ENCODE measurements at places on chromosomes 3 and 15. TPM values are rescaled to one million over a fixed set of nuclear protein-coding genes. Genes with fewer than 3 reads are reported as not detected.

- no peak overlapping the region for H3K4me3 ChIP-seq
- H3K27ac ChIP-seq: no peak overlapping the region
- H3K36me3 ChIP-seq: no peaks in the 10 kb centered on the region
- H3K4me1 ChIP-seq: no peaks in the 10 kb centered on the region
- H3K27me3 ChIP-seq: no peaks in the 10 kb centered on the region
- DNase-seq: no peak
Measured at GRCh38 chr3:135792174-135792573, 173.4 kb upstream of the PPP2R3A start.

DNA sequence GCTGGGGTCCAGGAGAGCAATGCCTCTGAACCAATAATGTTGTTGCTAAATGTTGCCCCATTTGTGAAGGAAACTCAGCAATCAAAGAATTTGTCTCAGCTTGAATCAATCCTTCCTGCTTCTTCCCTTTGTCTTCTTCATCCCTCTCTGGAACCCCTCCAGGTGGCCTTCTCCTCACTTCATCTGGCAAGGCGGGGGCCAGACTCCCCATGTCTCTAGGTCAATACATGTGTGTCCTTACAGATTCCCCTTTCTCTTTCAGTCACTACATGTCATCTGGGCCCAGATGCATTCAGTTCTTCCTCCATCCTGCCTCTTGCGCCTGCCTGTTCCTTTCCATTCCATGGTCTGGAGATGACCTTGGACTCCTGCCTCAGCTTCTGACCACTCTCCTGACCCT lies 8.0 kb upstream of the LTF start:
- peaks cover 6% of the 10 kb centered on the region for H3K4me1 ChIP-seq
- H3K27ac ChIP-seq: no peak overlapping the region
- H3K36me3 ChIP-seq: no peaks in the 10 kb centered on the region
- H3K4me3 ChIP-seq: no peak overlapping the region
- H3K27me3 ChIP-seq: no peaks in the 10 kb centered on the region

DNA sequence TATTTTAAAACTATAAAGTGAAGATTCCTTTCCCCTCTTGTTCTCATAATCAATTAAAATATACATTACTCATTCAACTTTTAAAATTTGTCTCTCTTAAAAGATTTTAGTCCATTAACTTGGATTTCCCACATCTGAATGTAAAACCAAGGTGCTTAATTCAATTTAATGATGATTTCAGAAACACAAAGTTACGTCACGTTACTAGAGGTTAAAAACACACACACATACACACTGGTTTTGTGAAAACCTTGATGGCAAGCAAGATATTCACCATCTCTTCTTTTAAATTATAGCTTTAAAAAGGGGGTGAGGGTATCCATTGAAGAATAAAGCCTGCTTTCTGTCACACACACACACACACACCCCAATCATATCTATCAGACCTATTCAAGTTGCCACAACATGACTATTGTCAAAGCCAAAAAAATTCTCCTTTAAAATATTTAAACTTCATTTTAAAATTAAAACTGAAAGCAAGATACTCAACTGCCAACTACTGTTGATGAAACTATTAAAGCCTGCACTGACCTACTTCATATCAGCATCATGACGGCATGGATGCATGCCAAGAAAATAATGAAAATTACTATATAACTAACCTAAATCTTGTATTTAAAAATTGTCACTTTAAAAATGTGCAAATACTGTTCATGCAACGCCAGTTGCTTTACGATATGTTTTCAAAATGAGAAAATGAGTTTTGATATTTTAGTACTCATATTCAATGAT lies 2.1 kb downstream of the RFX7 start:
- peak overlapping the region; percentile 94 for H3K4me3 ChIP-seq
- H3K36me3 ChIP-seq: no peaks in the 10 kb centered on the region
- DNase-seq: no peak
- no peak overlapping the region for H3K27ac ChIP-seq
- H3K27me3 ChIP-seq: no peaks in the 10 kb centered on the region

DNA sequence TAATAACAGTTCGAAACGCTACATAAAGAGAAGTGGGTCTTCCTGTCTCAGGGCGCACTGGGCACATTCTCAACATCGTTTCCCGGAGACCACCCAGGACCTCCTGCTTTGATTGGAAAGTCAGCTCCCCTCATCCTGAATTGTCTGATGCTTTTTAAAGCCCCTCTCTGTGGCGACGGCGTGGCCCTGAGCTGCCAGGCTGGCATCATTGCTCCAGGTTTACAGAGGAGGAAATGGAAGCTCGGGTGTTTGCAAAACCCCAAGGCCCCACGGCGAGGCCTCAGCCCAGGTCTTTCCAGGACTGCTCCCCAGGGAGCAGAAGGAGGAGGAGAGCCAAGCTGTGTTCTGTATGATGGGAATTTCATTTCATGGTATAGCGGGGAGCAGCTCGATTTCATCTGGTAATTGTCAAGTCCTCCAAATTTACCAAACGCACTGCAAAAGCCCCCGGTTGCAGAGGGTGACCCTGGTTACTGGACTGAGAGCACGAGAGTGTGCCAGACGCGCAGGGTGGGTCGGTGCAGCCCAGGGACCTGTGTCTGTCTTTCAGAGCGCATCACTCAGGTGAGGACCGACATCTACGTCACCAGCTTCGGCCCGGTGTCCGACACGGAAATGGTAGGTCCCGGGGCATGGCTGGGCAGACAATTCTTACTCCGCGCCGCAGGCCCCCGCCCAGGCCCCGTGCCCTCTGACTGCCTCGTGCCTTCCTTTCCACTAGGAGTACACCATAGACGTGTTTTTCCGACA lies 15.9 kb downstream of the GABRA5 start:
- H3K4me3 ChIP-seq: no peak overlapping the region
- no peaks in the 10 kb centered on the region for H3K4me1 ChIP-seq
- H3K27me3 ChIP-seq: no peaks in the 10 kb centered on the region
- no peak for DNase-seq
- H3K36me3 ChIP-seq: no peaks in the 10 kb centered on the region

GRCh38 chr3:129577925-129578786 lies 28.3 kb downstream of the PLXND1 start:
- H3K36me3 ChIP-seq: peaks cover 87% of the 10 kb centered on the region
- peak overlapping the region; percentile 80 for H3K27ac ChIP-seq
- H3K4me1 ChIP-seq: peaks cover 30% of the 10 kb centered on the region
- no peak overlapping the region for H3K4me3 ChIP-seq
- DNase-seq: no peak

DNA sequence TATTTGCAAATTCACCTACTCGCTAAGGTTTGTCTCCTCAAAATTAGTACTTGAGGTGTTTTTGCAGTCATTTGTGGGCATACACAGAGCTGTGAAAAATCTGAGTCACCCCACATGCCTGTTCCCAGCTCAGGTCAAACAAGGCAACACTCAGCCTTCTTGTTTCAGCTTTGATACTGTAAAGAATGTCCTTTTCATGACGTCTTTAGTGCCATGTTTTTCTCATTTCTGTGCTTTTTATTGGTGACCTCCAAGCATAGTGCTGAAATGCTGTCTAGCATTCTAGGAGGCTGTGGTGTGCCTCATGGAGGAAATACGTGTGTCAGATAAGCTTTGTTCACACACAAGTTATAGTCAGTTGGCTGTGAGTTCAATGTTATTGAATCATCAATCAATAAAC lies 8.8 kb downstream of the CAPN3 start:
- no peaks in the 10 kb centered on the region for H3K27me3 ChIP-seq
- no peak overlapping the region for H3K4me3 ChIP-seq
- H3K36me3 ChIP-seq: no peaks in the 10 kb centered on the region

The PRTG gene
- total RNA-seq: 50.6 TPM

GRCh38 chr3:151382671-151383070 lies 1.9 kb downstream of the P2RY12 start:
- H3K4me1 ChIP-seq: no peaks in the 10 kb centered on the region
- H3K4me3 ChIP-seq: no peak overlapping the region
- H3K27ac ChIP-seq: no peak overlapping the region
- no peak for DNase-seq
- H3K36me3 ChIP-seq: no peaks in the 10 kb centered on the region
- H3K27me3 ChIP-seq: no peaks in the 10 kb centered on the region

GRCh38 chr15:42137461-42138261 lies 18.8 kb downstream of the PLA2G4F start:
- H3K36me3 ChIP-seq: no peaks in the 10 kb centered on the region
- no peaks in the 10 kb centered on the region for H3K27me3 ChIP-seq
- H3K4me3 ChIP-seq: no peak overlapping the region
- no peaks in the 10 kb centered on the region for H3K4me1 ChIP-seq
- no peak for DNase-seq

DNA sequence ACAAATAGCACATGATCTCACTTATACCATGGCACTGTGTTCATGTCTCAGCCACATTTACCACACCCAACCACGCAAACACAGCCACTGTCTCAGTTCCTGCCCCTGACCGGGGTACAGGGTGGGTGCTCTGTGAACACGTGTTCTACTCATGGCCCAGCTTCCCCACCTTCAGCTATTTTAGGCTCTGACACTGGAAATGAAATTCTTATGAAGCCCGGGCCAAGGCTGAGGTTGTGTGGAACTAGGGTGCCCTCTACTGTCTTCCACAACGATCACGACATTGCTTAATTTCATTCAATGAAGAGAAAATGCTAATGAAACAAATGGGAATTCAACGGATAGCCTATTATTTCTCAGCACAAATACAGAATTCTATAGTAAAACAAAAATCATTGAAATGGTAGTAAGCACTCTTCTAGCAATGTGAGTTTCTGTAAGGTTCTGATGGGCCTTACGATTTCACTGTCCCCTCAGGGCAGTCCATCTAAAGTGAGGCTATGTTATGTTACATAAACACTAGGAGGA lies 2.1 kb upstream of the GABRA5 start:
- H3K4me1 ChIP-seq: peaks cover 8% of the 10 kb centered on the region
- H3K27ac ChIP-seq: no peak overlapping the region
- no peak overlapping the region for H3K4me3 ChIP-seq
- H3K36me3 ChIP-seq: no peaks in the 10 kb centered on the region

The LYZL4 gene
- total RNA-seq: not detected

The C3orf49 gene
- total RNA-seq: not detected

DNA sequence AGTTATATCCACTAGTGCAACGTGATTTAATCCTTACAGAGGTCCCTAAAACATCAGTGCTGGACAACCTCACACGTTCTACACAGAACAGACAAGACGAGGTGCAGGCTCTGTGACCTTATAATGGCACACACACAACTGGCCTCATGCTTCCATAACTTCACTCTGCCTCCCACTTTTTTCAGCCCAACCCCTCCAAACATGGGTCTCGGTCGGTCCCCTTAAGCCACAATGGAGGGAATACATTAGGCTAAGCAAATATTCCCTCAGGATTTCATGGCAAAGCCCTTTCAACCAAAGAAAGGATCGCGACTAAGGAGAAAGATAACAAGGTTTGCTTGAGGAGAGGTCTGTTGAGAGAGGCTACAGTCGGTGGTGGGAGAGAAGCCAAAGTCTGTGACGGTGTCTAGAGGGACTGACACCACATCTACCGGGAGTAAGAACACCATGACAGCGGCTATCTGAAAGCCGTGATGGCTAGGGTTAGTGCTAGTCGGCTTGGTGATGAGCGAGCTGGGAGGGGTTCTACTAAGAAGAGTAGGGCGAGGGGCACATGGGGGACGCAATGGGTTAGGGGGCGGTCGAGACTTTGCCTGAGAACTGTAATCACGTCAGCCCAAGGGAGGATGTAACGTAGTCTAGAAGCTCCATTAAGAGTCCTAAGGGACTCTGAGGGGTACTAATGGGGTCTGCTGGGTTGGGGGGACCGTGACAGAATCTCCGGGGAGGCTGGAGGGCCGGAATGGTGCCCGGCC lies 1.0 kb downstream of the MYO9A start:
- H3K27ac ChIP-seq: peak overlapping the region; percentile 90
- DNase-seq: peak; percentile 35
- no peaks in the 10 kb centered on the region for H3K36me3 ChIP-seq
- peak overlapping the region; percentile 60 for H3K4me3 ChIP-seq
- peaks cover 24% of the 10 kb centered on the region for H3K4me1 ChIP-seq

The ADGRG7 gene
- not detected for total RNA-seq

- no peak overlapping the region for H3K4me3 ChIP-seq
- H3K4me1 ChIP-seq: peaks cover 13% of the 10 kb centered on the region
- no peaks in the 10 kb centered on the region for H3K27me3 ChIP-seq
- H3K27ac ChIP-seq: no peak overlapping the region
- H3K36me3 ChIP-seq: no peaks in the 10 kb centered on the region
Measured at GRCh38 chr3:114450008-114450596, 156.3 kb downstream of the TIGIT start.

DNA sequence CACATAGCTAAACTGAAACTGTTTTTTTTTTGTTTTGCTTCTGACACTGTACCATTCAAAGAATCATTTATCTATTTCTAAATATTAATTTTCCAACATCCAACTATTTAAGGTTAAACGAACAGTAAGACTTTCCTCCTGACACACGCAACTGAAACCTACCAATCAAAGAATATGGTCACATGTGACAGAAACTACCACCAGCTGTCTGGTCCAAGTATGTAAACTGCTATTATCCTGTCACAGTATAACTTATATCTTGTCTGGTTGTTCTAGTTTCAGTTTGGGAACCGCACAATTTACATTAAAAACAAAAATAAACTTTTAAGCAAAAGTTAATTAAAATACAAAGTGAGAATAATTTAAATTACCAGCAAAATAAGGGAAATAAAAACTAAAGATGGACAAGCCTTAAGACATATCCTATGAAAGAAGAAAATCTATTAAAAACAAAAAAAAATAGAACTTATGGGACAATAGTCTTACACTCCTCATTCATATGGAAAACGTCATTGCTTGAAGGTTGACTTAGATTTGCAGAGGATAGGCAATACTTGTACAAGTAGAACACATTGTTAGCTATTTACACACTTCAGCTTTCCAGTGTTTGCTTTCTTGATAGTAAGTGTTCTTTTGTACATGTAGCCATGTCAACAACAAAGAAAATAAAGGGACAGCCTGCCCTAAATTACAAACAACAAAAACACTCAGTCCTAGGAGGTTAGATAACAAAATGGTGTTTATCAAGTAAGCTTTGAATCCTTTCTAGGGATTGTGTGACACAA lies 26.8 kb upstream of the CHRM5 start:
- no peak overlapping the region for H3K4me3 ChIP-seq
- DNase-seq: no peak
- H3K36me3 ChIP-seq: no peaks in the 10 kb centered on the region
- H3K27me3 ChIP-seq: no peaks in the 10 kb centered on the region
- no peaks in the 10 kb centered on the region for H3K4me1 ChIP-seq

GRCh38 chr3:23004971-23005370 lies 198.2 kb upstream of the UBE2E2 start:
- H3K27me3 ChIP-seq: no peaks in the 10 kb centered on the region
- no peaks in the 10 kb centered on the region for H3K4me1 ChIP-seq
- no peak for DNase-seq

Data from upper lobe of left lung (tissue), 6 donors.